ENCODE measurements at places on chromosomes 3 and 15.
A peak's percentile ranks its signal among the peaks of the same experiment; 100 is the strongest.

DNA sequence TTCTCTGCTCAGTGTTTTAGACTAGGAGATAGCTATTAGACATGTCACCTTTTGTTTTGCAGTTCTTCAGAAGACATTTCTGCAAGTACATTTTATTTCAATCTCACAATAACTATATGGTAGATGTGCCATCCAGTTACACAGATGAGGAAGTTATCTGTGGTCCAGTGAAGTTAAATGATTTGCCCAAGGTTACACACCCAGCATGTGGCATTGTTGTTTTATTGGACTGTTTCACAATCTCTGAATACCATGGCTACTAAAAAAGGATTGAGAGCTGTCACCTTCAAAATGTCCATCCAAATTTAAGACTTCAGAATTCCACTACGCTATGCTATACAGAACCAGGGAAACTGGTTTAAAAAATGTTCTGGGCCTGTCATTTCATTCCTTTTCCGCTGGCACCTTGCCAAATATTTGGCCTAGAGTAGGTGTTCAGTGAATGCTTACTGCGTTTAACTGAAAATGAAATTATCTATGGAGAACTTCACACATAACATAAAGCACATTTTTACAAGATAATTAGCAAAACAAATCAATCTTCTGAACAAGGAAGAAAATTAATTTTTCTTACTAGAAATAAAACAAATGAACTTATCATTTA, 20.2 kb downstream of the TM6SF1 start:
- no peak for DNase-seq

GRCh38 chr3:55164191-55164590, 236.3 kb upstream of the LRTM1 start:
- DNase-seq, result no peak

GRCh38 chr15:74330861-74331408, 36.5 kb downstream of the CYP11A1 start:
- no peak for DNase-seq

DNA sequence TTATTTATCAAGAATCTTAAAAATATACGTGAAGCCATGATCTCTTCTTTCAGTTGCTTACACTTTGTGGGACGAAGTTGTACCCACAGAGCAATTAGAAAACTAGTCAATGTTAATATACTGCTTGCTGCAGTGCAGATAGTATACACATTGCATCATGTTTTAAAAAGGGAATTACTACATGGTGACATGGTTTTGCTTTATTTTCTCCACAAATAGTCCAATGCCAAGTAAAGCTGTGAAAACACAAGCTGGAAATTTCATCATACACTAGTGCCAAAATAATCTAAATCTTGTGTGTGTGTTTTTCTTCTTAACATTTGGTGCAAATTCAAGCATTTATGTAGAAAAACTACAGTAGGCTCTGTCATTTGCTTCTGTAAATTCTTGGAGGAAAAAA, 233.0 kb downstream of the EPHA3 start:
- no peak for DNase-seq

GRCh38 chr15:48603123-48603500, 42.4 kb downstream of the FBN1 start:
- DNase-seq, result no peak

GRCh38 chr3:31882431-31882830, 98.6 kb downstream of the OSBPL10 start:
- DNase-seq, result no peak

GRCh38 chr15:70379134-70379533, 281.4 kb upstream of the TLE3 start:
- DNase-seq, result no peak

DNA sequence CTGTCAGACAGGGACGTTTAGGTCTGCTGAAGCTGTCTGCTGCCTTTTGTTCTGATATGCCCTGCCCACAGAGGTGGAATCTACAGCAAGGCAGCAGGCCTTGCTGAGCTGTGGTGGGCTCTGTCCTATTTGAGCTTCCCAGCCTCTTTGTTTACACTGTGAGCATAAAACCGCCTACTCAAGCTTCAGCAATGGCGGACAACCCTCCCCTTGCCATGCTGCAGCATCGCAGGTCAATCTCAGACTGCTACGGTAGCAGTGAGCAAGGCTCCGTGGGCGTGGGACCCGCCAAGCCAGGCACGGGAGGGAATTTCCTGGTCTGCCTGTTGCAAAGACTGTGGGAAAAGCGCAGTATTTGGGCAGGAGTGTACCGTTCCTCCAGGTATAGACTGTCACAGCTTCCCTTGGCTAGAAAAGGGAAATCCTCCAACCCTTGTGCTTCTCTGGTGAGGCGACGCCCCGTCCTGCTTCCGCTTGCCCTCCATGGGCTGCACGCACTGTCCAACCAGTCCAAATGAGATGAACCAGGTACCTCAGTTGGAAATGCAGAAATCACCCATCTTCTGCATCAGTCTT, 71.4 kb downstream of the SPSB4 start:
- no peak for DNase-seq

DNA sequence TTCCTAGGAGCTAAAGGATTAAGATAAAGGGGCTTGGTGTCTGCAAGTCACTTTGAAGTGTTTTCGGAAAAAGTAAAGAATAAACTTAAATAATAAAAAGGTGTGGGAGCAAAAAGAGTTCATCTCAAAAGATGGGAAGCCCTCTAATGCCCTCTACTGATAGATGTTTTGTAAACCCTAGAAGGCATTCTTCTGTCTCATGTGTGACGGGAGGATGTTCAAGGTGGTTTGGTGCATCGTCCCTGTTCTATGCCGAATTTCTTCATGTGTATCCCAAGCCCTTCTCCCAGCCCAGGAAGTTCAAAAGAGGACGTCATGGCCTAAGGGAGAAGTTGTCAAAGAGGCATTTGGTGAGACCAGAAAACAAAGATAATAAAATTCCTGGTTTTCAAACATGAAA, 37.2 kb downstream of the CCK start:
- DNase-seq, result no peak

- no peak for DNase-seq
These were observed 51.2 kb upstream of the CGNL1 start for GRCh38 chr15:57324944-57325679.

GRCh38 chr3:101066711-101067129, 73.5 kb upstream of the ABI3BP start:
- no peak for DNase-seq

GRCh38 chr3:135853981-135854380, 111.5 kb upstream of the PPP2R3A start:
- DNase-seq, result no peak

DNA sequence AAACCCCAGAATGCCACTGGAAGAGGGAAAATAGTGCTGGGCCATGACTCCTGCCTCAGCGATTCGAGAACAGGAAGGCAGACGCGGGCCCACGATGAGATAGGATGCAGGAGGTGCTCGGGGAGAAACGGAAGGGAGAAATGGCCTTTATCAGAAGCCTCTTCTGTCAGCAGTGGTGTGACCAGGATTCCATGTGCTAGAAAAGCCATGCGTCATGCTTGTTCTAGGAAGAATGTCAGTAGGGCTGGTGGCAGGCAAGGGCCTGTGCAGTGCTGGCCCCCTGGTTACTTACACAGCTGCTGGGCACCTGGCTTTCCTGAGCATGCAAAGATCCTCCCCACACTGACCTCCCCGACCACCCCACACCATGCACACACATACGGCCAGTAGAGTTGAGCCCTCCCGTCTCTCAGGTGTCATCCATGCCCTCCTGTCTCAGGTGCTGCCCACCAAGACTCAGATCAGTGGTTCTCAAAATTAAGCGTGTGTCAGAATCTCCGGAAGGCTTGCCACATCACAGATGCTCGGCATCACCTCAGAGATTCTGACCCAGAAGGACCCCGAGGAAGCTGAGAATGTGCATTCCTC, 106.7 kb downstream of the ADAMTS17 start:
- no peak for DNase-seq

DNA sequence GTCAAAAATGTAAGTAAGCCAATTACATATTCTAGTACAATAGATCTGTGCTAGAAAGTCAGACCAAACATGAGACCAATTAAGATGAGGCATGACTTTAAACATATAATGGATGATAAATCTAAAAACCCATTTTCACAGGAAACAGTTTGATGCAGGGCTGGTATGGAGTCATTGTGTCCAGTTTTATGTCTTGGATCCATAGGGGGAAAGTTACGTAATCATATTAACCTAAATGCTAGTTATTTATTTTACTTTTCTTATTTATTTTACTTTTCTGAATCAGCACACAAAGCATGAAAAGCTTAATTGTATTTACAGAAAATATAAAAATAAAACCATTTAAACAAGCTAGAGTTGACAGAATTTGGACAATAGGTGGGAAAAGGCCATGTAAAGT, 26.3 kb upstream of the TMCC1 start:
- DNase-seq, result no peak

DNA sequence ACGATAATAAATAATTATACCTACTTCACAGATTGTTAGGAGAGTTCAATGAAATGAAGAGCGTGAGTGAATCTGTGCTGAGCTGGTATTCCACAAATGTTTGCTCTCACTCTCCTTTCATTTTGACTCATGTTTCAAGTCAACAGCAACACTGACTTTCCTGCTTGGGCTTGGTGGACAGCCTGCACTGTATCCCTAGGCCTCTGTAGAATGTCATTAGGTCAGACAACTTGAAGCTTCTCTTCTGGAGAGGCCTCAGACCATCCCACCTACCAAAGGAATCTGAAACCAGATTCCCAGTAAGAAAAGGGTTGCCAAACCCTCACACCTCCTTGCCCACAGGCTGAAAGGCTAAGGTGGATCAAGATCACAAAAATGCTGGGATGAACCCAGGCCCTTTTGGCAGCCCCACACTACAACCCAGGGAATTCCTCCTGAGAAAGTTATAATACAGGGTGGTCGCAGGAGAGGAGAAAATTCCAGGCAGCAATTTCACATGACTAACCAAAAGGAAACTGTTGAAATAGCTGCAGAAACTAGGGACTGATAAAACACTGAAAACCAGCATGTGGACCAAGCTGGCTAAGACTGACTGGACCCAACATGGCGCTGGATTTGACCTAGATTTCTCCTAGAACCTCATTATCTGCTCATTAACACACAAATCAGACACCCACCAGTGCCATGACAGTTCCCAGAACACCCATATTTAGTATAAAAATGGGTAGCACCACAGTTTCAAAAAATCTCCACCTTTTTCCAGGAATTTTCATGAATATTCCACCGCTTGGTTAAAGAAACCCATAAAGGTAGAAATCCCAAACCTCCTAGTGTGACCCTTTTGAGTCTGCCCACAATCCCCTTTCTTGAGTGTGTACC, 57.0 kb upstream of the ZNF148 start:
- DNase-seq, result peak; percentile 59

GRCh38 chr3:99911433-99911832, 93.8 kb downstream of the CMSS1 start:
- no peak for DNase-seq

GRCh38 chr15:101388046-101388445, 93.0 kb upstream of the SNRPA1 start:
- DNase-seq, result no peak

GRCh38 chr3:165148876-165149441, 47.2 kb downstream of the SLITRK3 start:
- no peak for DNase-seq

- no peak for DNase-seq
These were observed 7.6 kb downstream of the HSPBAP1 start for GRCh38 chr3:122786066-122786465.

DNA sequence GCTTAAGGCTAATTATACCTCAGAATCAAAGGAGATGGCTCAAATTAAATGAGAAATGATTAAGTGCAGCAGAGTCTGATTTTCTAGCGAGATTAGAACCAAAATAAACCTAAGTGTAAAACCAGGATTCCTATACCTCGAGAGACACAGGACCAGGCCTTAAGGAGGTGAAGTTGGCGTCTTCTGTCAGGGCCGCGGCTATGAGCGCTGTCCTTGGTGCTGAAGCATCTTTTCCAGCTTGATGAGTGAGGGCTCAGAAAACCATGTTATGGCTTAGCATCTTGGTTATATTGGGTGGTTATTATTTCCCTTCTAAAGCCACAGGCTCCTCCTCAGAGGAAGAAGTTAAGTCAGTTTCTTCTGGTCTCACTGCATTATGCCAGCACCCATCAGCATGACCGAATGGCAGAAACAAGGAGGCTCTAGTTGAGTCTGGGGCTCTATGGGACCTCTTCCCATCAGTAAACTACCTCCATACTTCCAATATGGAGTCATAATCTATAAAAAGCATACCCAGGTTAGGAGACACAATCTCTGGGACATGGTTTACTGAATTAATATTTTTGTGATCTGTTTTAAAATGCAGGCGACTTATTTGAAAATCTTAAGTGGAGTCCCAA, 120.1 kb upstream of the NMNAT3 start:
- DNase-seq, result peak; percentile 13

DNA sequence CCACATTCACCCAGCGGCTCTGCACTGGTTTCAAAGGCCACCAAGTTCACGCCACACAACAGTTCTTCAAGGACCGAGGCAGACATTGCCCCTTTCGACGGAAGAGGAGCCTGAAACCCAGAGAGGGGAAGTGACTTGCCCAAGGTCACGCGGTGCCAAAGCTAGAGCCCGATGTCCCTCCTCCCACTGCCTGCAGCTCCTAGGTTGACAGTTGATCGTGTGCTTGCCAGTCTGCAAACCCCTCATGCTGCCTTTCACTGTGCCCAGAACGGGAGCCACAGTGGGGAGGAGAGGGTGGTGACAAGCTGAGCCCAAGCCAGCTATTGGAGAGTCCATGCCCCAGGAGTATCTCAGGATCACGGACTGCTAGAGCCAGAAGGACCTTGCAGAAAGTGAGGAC, 230.9 kb downstream of the XXYLT1 start:
- no peak for DNase-seq

DNA sequence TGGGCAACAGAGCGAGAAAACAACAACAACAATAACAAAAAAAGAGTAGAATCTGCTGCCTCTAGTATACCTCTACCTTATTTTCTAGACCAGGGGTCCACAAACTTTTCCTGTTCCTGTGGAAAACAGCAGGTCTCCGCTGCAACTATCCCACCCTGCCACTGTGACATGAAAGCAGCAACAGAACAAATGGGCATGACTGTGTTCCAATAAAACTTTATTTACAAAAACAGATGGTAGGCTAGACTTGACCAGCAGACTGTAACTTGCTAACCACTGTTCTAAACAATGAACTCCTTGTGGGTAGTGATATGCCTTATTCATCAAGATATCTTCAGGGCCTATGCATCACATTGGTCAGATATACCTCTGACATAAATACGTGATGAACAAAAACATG, 25.3 kb downstream of the POLQ start:
- no peak for DNase-seq

- no peak for DNase-seq
These were observed 368.3 kb upstream of the DCBLD2 start for GRCh38 chr3:99269606-99270351.

GRCh38 chr15:77510066-77511057, 89.7 kb downstream of the HMG20A start:
- no peak for DNase-seq

GRCh38 chr15:65421360-65422215, 1.2 kb downstream of the IGDCC4 start:
- DNase-seq, result no peak

All from activated CD4-positive, alpha-beta T cell treated with anti-CD3 and anti-CD28 coated beads, Interleukin-10, Interleukin-2, amounts not matched to agents 100 ng/mL and 50 ng/mL, durations not matched to agents 16 hours and 8 hours (primary cell).